ENCODE measurements at places on chromosomes 3 and 15.

- DNase-seq: no peak
Observed at GRCh38 chr15:98358971-98359370, 289.4 kb upstream of the IGF1R start.

- no peak for DNase-seq
Observed at GRCh38 chr3:15420871-15421270, 6.5 kb downstream of the METTL6 start.

DNA sequence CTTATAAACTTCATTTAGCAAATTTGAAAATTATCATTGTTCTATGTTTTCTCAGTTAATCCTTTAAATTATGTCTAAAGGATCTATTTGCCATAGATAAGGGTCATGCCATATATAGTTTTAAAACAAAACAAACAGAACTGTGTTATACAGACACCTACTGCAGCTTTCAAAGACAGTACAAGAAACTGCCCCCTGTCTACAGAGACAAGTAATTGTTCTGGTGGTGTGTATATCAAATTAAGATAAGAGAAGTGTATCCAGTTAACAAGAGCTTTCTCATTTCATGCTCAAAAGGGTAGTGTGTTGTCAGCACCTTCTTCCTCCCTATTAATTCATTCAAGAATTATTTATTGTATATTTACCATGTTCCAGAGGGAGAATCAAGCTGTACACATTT is 201.2 kb downstream of the FMN1 start:
- DNase-seq: no peak

DNA sequence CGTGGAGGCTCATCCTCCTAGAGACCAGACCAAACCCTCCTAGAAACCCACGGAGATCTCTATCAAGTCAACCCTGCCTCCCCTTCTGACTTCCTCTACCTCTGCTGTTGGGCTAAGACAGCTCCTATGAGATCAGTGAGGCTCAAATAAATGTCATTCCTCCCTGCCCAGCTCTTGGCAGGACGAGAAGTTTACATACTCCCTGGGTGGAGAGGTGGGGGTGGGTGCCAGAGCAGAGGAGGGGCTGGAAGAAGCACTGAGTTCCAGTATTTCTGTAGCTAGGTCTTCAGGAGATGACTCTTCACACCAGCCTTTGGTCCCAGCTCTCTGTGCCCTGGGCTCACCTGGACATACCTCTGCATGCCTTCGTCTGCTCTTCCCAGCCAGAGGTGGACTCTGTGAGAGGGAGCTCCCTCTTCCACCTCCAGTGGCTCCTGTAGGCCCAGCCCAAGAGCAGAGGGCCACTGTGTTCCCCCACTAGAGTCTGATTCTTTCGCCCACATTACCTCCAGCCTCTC is 42.4 kb upstream of the TLE3 start:
- no peak for DNase-seq

Data from BJ (cell line).